Caco-2 (cell line): ENCODE measurements at places on chromosomes 6 and 20.

DNA sequence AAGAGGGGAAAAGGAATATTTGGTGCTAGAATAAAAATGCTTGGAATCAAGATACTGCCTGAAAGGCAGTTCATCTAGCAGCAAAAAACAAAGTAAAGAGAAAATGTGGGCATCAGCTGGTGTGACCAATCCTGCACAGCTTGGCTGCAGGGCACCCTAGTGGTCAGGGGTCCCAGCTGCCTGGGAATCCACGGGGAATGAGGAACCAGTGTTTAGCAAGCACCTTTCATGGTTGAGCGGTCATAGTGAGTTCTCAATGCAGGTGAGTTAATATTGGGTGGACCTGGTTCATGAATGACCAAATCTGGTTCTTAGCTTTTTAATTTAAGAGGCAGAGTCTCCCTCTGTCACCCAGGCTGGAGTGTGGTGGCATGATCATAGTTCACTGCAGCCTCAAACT, 53.3 kb downstream of the CAP2 start:
- DNase-seq: no peak

GRCh38 chr6:158122048-158122447, 46.0 kb downstream of the SERAC1 start:
- DNase-seq: peak; percentile 68

GRCh38 chr20:1940581-1940980, 45.4 kb downstream of the SIRPA start:
- DNase-seq: no peak

GRCh38 chr6:107196152-107196551, 80.8 kb upstream of the BEND3 start:
- no peak for DNase-seq

- DNase-seq: peak; percentile 16
Measured at GRCh38 chr6:139777202-139777970, 402.9 kb upstream of the CITED2 start.

DNA sequence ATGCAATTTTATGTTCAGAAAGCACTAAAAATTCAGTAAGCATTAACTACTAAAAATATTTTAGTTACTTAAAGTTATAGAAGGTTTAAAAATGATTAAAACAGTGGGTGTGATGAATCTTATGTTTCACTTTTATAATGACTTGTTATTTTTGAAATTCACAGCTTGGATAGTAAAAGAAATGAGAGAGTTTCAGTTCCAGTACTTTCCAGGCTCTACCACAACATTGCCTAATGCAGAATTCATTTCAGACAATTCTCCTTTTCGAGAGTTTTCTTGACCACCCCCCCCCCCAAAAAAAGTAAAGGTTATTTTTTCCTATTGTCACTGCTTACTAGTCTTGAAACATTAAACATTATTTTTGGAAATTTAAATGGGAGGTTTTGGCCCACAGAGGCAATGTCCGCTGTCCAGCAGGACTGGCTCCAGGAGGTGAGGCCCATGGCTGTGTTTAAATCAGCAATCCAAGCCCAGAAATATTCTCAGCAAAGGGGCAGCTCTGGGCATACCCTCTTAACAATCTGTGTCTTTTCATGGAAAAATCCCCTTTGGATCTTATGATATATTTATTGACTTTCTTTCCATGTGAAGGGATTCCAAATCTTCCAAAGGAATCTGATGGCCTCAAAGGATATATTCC, 519.9 kb downstream of the MAFB start:
- DNase-seq: no peak

GRCh38 chr6:37531026-37531425, 31.3 kb upstream of the CCDC167 start:
- no peak for DNase-seq

DNA sequence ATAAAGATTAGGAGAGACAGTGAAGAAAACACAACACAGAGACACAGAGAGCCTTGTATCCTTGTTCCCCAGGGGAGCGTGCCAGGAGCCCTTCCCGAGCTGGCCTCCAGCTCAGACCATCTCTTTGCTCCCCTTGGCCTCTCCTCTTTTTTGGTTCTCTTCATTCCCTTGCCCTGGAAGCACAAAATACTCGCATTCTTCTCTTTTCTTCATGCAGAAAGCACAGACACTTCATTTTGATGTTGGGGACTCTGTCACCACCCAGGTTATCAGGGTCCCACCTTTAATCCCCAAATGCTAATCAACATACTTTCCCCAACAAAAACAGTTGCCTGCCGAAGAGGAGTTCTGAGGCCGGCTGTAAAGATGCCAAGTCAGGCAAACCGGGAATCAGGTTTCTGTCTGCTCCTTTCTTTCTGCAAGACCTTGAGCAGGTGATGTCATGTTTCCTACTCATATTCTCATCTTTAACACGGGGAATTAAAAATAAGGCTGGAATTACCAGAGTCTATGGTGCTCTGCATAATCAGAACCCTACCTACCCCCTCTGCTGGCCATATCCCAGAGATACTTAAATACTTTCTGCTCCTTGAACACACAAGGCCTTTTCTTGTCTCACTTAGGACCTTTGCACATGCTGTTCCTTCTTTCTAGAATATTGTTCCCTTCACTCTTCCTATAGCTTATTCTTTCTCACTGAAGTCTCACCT, 21.7 kb downstream of the TGM6 start:
- DNase-seq: peak; percentile 26

DNA sequence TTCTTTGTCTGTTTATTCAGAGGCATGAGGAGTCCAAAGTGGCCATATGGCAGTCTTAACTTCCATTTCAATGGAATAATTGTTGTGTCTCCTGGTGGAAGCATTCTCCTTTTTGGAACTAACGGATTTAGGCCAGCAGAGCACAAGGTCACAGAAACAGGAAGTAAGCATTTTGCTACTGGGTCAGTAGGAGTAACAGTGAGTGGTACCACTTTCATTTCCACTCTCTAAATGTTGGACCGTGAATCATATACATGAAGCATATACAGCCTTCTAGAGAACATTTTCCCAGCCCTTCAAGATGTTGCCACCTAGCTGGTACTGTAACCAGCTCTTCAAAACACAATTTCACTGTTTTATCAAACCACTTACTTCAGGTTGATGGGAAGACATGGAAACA, 182.8 kb downstream of the EYS start:
- DNase-seq: no peak

DNA sequence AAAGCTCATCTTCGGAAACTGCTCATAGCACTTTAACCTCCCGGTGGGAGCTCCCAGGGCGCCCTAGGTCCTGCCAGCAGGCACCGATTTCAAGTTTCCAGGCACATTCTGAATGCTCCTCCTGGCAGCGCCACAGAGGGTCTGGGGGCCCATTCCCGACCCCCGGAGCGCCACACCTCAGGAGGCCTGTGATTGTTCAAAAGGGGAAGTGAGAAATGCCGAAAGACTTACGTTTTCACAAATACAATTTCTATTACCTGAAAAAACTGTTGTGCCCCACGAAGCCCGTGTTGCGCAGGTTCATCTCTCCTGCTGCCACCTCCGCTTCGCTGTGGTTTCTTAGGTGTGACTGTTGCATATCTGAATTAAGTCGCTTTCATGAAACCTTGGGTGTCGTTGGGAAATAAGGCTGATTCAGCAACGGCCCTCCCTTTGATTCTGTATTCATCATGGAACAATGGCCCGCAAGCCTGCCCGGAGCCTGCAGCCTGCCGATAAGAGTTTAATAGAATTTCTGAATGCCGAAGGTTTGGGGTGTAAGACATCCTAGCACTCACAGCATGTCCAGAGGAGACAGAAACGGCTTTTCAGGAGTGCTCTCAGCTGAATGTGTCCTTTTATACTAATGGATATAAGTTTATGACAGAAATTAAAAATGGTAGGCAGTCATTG, 1.9 kb upstream of the MYT1 start:
- DNase-seq: no peak

- DNase-seq: no peak
Measured at GRCh38 chr6:62746968-62747367, 460.9 kb upstream of the KHDRBS2 start.
